ENCODE measurements at places on chromosomes 5 and 9. TPM values are rescaled to one million over a fixed set of nuclear protein-coding genes. Genes with fewer than 3 reads are reported as not detected.

- DNase-seq = no peak
These were observed 17.2 kb downstream of the RNF14 start for GRCh38 chr5:141986072-141986471.

- DNase-seq = no peak
These were observed 2.0 kb downstream of the DENND1A start for GRCh38 chr9:123927625-123928532.

DNA sequence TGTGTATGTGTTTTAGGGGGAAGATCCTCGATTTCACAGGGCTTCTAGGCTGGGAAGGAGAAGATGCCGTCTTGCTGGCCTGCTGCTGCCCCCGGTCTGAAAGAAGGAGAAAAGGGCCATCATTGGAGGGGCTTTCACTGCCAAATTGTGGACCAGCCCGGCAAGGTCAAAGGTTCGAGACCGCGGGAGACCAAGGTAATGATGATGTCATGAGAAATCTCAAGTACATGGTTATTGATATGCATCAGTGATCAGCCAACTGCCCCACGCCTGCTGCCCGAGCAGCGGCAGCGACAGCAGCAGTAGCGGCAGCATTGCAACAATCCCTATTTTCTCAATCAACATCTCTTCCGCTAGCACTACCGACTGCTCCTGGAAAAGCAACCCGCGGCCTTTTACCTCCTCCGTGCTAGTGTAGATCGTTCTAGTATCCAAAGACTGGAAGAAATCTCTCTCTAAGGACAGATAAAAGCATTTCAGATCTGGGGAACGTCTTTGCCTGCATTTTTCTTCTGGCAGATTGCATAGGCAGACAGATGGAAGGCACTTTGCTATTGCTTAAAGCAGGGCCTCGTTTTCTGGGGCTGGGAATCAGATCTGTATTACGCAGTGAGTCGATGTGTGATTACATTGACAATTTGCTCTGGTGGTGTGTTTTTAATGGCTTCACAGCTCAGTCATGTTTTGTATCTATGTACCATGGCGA lies 215.3 kb downstream of the MEF2C start:
- no peak for DNase-seq

GRCh38 chr5:123790226-123790625 lies 278.2 kb downstream of the CSNK1G3 start:
- no peak for DNase-seq

Gene MAPKAP1
- total RNA-seq = 146 TPM

- DNase-seq = no peak
These were observed 362.6 kb downstream of the PTPRD start for GRCh38 chr9:10250219-10250618.

- DNase-seq = no peak
These were observed 7.4 kb upstream of the MRPS2 start for GRCh38 chr9:135492886-135493669.

Gene SNX18
- 20.9 TPM for total RNA-seq

- no peak for DNase-seq
These were observed 43.2 kb upstream of the IER5L start for GRCh38 chr9:129221233-129221632.

DNA sequence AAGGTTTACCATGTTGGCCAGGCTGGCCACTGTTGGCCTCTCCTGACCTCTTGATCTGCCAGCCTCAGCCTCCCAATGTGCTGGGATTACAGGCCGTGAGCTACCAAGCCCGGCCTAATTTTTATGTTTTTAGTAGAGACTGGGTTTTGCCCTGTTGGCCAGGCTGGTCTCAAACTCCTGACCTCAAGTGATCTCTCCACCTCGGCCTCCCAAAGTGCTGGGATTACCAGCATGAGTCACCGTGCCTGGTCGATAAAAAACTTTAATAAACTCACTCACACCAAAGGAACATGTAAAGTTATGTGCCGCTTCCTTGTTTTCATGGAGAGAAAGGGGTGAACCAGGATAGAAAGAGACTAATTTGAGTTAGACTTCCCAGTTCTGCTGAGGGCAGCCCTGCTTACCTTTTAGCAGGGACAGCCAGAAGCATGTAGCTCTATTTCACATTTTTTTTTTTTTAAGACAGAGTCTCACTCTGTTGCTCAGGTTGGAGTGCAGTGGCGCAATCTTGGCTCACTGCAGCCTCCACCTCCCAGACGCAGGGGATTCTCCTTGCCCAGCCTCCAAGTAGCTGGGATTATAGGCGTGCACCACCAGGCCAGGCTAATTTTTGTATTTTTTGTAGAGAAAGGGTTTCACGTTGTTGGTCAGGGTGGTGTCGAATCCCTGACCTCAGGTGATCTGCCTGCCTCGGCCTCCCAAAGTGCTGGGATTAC lies 11.4 kb upstream of the HAUS6 start:
- DNase-seq = no peak

Gene AK1
- total RNA-seq = 853 TPM

Gene PTPRD
- 6.1 TPM for total RNA-seq

Gene SPACA9
- total RNA-seq = 4.4 TPM

GRCh38 chr5:80481019-80481893 lies 6.6 kb upstream of the FAM151B start:
- no peak for DNase-seq

- no peak for DNase-seq
These were observed 10.7 kb downstream of the OR2V1 start for GRCh38 chr5:181120306-181120705.

Gene ARL14EPL
- not detected for total RNA-seq

- DNase-seq = peak; percentile 45
These were observed 11.6 kb downstream of the ABL1 start for GRCh38 chr9:130846487-130847305.

Gene REEP5
- total RNA-seq = 145 TPM

- DNase-seq = no peak
These were observed 58.5 kb upstream of the S1PR3 start for GRCh38 chr9:88932766-88933165.

DNA sequence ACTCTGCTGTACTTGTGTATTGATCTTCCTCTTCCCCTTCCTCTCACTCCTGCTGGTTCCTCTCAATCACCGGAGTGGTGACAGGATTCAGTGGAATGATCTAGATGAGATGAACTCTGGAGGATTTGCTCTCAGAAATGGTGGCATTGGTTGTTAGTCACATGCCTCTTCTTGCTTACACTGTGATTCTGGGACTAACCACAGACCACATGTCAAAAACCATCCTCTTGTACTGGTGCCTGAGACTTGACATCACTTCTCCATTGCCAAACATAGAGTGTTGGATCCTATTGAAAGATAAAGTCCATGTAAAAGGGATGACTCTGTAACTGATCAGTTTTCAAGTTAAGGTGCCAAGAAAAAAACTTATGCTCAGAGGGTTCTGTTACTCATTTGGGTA lies 506.5 kb downstream of the DMAC1 start:
- no peak for DNase-seq

All from left ventricle myocardium superior (tissue), 1 donor.